ENCODE measurements at places on chromosomes 16 and 17. TPM values are rescaled to one million over a fixed set of nuclear protein-coding genes. Genes with fewer than 3 reads are reported as not detected.

DNA sequence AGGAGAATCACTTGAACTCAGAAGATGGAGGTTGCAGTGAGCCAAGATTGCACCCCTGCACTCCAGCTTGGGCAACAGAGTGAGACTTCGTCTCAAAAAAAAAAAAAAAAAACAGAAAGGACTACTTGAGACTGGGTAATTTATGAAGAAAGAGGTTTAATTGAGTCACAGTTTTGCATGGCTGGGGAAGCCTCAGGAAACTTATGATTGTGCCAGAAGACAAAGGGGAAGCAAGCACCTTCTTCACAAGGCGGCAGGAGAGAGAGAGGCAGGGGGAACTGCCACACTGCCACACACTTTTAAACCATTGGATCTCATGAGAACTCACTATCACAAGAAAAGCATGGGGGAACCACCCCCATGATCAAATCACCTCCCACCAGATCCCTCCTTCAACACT is 9.0 kb upstream of the MILR1 start:
- DNase-seq, result no peak
- H3K27ac ChIP-seq, result no peak overlapping the region
- no peaks in the 10 kb centered on the region for H3K36me3 ChIP-seq
- no peak overlapping the region for H3K4me3 ChIP-seq

DNA sequence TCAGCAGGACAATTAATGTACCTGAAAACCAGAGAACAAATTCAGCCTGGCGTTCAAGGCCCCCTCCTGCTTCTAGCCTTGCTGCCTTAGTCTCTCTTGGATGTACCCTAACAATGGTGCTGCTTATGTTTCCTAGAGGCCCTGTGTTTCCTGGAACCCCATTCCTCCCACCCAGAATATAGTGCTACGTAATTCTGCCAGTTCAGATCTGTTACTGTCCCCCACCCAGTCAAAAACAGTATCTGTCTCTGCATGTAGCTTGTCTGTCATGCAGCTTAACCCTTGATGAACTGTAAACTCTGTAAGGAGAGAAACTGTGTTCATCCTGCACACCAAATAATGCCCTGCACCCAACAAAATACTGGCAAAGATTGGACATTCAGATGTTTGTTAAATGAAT is 6.8 kb downstream of the MRTFB start:
- H3K4me1 ChIP-seq, result no peaks in the 10 kb centered on the region
- H3K27ac ChIP-seq, result no peak overlapping the region
- H3K27me3 ChIP-seq, result no peaks in the 10 kb centered on the region

GRCh38 chr16:58458606-58459343 is 41.2 kb upstream of the NDRG4 start:
- no peaks in the 10 kb centered on the region for H3K36me3 ChIP-seq
- no peaks in the 10 kb centered on the region for H3K27me3 ChIP-seq
- DNase-seq, result no peak
- H3K4me1 ChIP-seq, result no peaks in the 10 kb centered on the region
- H3K27ac ChIP-seq, result no peak overlapping the region

Gene ZNF830
- total RNA-seq, result 30.1 TPM

DNA sequence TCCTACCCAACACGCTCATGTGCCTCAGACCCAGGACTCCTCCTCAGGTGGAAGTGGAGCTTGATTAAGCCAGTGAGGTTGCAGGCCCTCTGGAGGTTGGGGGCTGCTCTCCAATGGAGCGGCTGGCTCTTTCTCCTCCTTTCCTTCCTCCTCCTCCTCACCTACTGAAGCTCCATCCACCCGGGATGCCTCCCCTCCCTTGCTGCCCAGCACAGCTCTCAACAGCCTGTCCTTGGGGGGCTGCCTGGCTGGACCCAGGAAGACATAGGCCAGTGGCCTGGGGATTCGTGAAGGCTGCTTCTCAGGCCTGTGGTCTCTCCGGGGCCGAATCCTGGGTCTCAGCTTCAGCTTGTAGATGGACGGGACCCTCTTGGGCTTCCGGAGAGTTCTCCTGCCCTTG is 8.2 kb downstream of the GAS2L2 start:
- no peaks in the 10 kb centered on the region for H3K36me3 ChIP-seq
- no peak for DNase-seq
- H3K4me3 ChIP-seq, result no peak overlapping the region
- H3K4me1 ChIP-seq, result no peaks in the 10 kb centered on the region

GRCh38 chr17:56754523-56755208 is 79.1 kb downstream of the C17orf67 start:
- peak; percentile 14 for DNase-seq
- H3K4me1 ChIP-seq, result peaks cover 28% of the 10 kb centered on the region
- no peaks in the 10 kb centered on the region for H3K27me3 ChIP-seq

DNA sequence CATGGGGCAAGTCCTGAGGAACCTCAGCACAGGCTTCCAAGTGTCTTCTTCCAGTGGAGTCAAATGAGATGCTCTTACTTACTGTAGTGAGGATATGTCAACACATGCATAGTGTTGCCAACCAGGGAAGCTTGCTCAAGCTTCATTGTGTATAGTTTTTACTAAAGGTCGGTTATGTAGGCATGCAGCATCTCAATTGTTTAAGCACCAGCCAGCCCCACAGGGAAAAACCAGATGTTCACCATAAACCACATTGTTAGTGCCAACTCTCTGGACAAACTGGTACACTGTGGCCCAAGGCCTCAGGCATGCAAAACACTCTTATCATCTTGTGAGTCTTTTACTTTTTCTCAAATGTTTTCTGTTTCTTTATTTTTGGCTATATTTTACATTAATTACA is 152.1 kb downstream of the PHKB start:
- no peak overlapping the region for H3K4me3 ChIP-seq
- DNase-seq, result no peak
- no peak overlapping the region for H3K27ac ChIP-seq

DNA sequence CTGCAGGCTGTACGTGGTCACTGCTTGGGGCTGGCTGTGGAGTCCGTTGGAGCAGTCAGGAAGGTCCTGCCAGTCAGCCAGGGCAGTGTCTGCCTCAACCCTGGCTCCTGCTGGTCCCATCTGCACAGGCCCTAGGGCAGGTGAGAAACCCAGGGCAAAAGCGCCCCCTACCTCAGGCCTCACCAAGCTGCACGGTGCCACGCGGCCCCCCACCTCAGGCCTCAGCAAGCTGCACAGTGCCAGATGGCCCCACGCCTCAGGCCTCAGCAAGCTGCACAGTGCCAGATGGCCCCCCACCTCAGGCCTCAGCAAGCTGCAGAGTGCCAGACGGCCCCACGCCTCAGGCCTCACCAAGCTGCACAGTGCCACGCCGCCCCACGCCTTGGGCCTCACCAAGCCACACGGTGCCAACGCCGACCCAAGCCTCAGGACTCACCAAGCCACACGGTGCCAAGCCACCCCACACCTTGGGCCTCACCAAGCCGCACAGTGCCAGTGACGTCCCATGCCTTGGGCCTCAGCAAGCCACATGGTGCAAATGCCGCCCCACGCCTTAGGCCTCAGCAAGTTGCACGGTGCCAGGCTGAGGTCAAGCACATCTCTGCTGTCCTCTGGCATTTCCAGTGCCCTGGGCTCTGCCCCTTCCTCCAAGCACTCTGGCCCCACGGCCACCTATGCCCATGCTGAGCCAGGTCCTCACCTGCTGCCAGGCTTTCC is 5.5 kb downstream of the TMEM204 start:
- no peak for DNase-seq
- H3K4me3 ChIP-seq, result no peak overlapping the region
- H3K27me3 ChIP-seq, result no peaks in the 10 kb centered on the region
- no peaks in the 10 kb centered on the region for H3K36me3 ChIP-seq
- peak overlapping the region; percentile 84 for H3K27ac ChIP-seq
- peaks cover 61% of the 10 kb centered on the region for H3K4me1 ChIP-seq

DNA sequence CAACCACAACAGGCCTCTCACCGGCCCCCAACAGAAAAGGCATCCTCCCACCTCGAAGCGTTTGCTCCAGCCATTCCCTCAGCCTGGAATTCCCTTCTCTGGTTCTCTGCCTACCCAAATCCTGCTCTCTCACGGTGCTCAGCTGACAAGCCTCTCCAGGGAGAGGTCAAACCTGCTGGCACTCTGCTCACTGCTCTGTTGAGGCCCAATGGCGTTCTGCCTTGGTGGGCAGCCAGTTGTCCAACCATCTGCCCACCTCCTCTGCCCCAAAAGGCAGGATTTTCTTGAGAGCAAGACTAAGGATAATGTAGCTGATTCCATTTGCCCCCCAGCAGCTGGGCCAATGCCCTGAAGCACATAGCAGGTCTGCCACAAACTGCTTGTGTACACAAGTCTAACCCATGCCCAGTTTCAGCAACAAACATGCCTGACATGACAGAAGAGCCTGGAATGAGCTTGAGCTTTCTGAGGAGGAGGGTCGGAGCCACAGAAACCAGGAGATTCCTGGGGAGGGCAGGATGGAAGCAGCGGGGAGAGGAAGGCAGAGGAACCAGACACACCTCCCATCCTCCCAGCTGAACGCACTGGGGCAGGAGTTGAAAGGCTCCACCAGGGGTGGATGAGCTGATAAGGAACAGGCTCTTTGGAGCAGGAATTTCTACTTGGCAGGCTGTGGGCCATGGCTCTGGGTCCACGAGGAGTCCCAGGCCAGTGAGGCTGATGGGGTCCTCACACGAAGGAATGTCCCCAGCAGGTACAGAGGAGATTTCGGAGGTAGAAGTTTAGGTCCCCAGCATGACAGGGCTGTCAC is 23.9 kb downstream of the ARHGAP27 start:
- H3K36me3 ChIP-seq, result peaks cover 10% of the 10 kb centered on the region
- peak overlapping the region; percentile 96 for H3K4me3 ChIP-seq
- peaks cover 29% of the 10 kb centered on the region for H3K4me1 ChIP-seq
- H3K27ac ChIP-seq, result peak overlapping the region; percentile 94

GRCh38 chr16:73371584-73372319 is 323.8 kb upstream of the ZFHX3 start:
- H3K27ac ChIP-seq, result no peak overlapping the region
- DNase-seq, result no peak
- H3K4me1 ChIP-seq, result no peaks in the 10 kb centered on the region
- no peak overlapping the region for H3K4me3 ChIP-seq
- H3K27me3 ChIP-seq, result no peaks in the 10 kb centered on the region

DNA sequence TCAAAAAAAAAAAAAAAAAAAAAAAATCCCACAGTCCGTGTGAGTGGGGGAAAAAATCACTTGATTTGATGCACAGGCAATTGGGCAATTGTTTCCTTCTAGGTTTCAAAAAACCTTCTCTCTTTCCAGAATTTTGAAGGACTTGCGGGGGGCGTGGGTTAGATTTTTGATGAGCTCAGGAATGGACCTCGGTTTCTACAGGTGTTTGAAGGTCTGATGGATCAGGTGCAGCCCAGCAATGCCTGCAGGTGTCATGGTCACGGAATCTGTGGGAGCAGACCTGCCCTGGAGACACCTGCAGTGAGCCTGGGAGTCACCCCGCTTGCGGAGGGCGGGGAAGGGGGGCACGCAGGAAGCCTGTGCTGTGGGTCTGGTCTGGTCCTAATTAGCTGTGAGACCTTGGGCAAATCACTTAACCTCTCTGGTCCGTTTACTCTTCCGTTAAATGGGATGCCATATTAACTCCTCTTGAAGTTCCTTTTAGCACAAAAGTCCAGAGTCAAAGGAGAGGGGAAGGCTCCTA is 174.2 kb downstream of the IRF8 start:
- H3K27ac ChIP-seq, result no peak overlapping the region
- H3K4me3 ChIP-seq, result no peak overlapping the region
- H3K27me3 ChIP-seq, result no peaks in the 10 kb centered on the region
- no peaks in the 10 kb centered on the region for H3K36me3 ChIP-seq

- DNase-seq, result no peak
- H3K27ac ChIP-seq, result no peak overlapping the region
- no peak overlapping the region for H3K4me3 ChIP-seq
- peaks cover 81% of the 10 kb centered on the region for H3K36me3 ChIP-seq
Measured at GRCh38 chr17:78134899-78135385, 4.4 kb downstream of the TMC8 start.

Gene LGALS9B
- not detected for total RNA-seq

- H3K27ac ChIP-seq, result no peak overlapping the region
- no peaks in the 10 kb centered on the region for H3K4me1 ChIP-seq
- DNase-seq, result no peak
- no peaks in the 10 kb centered on the region for H3K27me3 ChIP-seq
- H3K4me3 ChIP-seq, result no peak overlapping the region
- peaks cover 49% of the 10 kb centered on the region for H3K36me3 ChIP-seq
Measured at GRCh38 chr17:59401725-59402124, 70.3 kb downstream of the YPEL2 start.

- no peak overlapping the region for H3K4me3 ChIP-seq
- no peak overlapping the region for H3K27ac ChIP-seq
- H3K36me3 ChIP-seq, result no peaks in the 10 kb centered on the region
- H3K4me1 ChIP-seq, result no peaks in the 10 kb centered on the region
- no peak for DNase-seq
Measured at GRCh38 chr17:56577190-56577842, 16.2 kb upstream of the NOG start.

- H3K4me3 ChIP-seq, result no peak overlapping the region
- H3K27ac ChIP-seq, result no peak overlapping the region
- H3K4me1 ChIP-seq, result no peaks in the 10 kb centered on the region
- H3K27me3 ChIP-seq, result no peaks in the 10 kb centered on the region
Measured at GRCh38 chr16:78230832-78231231, 131.4 kb downstream of the WWOX start.

Gene ZNF287
- 18.1 TPM for total RNA-seq

Gene IGF2BP1
- total RNA-seq, result not detected

DNA sequence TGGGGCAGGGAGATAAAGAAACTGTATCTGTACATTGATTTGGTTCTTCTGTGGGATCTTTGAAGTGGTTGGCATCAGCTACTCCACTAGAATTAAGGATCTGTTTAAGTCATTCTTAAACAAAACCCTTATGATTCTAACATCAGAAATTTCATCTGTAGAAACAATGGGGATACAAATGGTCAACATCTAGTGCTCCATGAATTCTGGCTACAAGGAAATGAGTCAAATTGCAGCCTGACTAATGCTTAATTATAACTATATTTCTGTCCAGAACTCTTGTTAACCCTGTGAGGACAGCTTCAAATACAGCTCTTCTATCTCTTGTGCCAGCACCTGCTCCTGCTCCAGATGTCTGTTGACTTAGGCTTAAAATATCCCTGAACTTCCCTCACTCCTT is 13.9 kb upstream of the GINS3 start:
- no peaks in the 10 kb centered on the region for H3K27me3 ChIP-seq
- H3K4me1 ChIP-seq, result no peaks in the 10 kb centered on the region
- no peak overlapping the region for H3K4me3 ChIP-seq
- no peak for DNase-seq

- no peaks in the 10 kb centered on the region for H3K36me3 ChIP-seq
- H3K27ac ChIP-seq, result no peak overlapping the region
- no peaks in the 10 kb centered on the region for H3K4me1 ChIP-seq
- DNase-seq, result no peak
Measured at GRCh38 chr16:6642271-6642670, 690.4 kb upstream of the RBFOX1 start.

GRCh38 chr17:61489719-61490490 is 37.7 kb downstream of the TBX4 start:
- no peak for DNase-seq
- no peaks in the 10 kb centered on the region for H3K4me1 ChIP-seq
- no peaks in the 10 kb centered on the region for H3K27me3 ChIP-seq

Gene KRTAP4-4
- not detected for total RNA-seq

Gene TNFRSF13B
- total RNA-seq, result 0.79 TPM

Gene TNFSF13
- total RNA-seq, result 7.3 TPM

- H3K4me3 ChIP-seq, result no peak overlapping the region
- DNase-seq, result no peak
- peaks cover 6% of the 10 kb centered on the region for H3K4me1 ChIP-seq
- H3K36me3 ChIP-seq, result no peaks in the 10 kb centered on the region
- H3K27me3 ChIP-seq, result no peaks in the 10 kb centered on the region
Measured at GRCh38 chr17:50173335-50173941, 7.6 kb downstream of the SGCA start.

Gene RDM1
- 6.9 TPM for total RNA-seq

Data from naive thymus-derived CD4-positive, alpha-beta T cell (primary cell).